ENCODE measurements at places on chromosomes 12 and 14.

- DNase-seq, result no peak
These were observed 2.5 kb downstream of the COL2A1 start for GRCh38 chr12:48001505-48002413.

DNA sequence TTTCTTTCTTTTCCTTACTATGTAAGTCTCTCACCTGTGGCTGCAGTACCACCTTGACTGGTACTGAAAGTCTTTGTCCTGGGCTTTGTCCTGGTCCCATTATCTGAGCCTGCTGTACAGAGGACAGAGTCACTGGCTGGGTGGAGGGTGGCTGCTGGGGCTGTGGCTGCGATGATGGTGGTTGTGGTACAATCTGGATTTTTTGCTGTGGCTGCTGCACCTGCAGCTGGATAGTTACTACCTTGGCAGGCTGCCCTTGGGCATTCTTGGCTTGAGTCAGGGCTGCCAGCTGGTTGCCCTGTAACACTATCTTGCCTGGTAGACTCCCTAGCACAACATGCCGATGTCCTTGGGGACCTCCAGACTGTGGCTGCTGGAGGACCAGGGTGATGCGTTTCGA is 27.0 kb downstream of the CHD8 start:
- DNase-seq, result no peak

DNA sequence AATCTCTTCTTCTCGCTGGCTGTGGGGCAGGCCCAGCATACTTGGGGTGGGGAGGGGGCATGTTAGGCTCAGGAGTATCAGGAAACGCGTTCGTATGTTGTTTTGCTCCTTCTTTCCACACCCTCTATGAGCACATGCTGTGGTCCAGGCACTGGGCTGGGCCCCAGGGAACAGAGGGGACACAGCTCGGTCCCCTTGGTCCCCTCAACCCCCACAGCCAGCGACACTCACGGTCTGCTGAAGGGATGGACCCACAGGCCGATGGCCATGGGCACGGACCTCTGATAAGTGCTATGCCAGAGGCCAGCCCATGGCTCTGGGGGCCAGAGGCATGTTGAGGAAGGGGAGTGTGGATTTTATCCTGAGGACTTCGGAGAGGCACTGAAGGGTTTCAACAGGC is 6.2 kb downstream of the IFI27 start:
- DNase-seq, result no peak

DNA sequence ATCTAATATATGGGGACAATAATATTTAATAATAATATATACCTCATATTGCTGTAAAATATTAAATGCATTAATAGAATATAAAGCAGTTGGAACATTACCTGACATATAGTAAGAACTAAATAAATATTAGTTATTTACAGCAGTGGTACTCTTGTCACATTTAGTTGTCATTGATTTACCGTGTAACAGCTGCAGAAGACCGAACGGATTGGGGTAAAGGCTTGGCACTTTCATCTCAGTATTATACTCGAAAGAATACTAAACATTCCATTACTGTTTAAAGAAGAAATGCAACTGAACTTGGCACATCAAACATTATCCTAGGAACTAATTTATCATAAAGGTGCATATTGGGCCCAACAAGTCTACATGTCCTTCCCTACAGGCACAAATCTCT is 61.1 kb downstream of the ITPR2 start:
- DNase-seq, result no peak

DNA sequence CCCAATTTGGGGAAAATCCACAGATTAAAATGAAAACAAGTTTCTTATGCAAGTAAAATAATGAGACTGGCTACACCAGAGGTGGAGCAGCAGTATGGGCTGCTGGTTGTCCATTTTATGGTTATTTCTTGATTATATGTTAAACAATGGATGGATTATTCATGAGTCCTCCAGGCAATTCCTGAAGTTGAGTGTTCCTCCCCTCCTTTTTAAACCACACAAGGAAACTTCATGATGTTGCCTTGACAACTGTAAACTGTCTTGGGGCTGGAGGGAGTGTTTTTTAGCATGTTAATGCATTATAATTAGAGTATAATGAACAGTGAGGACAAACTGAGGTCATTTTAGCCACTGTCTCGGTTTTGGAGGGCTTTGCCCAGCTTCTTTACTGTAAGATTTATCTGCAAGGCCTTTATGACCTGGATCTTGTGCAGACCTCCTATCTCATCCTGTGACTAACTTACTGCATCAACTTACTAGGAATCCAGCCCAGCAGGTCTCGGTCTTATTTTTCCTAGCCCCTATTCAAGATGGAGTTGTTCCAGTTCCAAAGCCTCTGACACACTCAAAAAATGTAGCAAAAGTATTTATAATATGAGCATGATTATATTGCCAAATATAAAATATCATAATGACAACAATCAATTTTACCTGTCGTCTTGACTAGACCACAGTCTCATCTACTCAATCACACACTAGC is 534.0 kb downstream of the TMEM121 start:
- DNase-seq, result no peak

DNA sequence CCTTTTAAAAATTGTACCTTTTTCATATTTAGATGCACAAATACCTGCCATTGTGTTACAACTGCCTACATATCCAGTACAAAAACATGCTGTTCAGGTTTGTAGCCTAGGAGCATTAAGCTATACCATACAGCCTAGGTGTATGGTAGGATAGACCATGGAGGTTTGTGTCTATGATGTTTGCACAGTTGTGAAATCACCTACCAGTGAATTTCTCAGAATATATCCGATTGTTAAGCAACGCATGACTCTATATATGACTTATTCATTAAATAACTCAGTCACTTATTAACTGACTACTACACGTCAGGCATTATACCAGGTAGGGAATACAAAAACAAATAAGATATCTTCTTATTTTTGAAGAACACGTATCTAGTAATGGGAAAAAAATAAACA is 26.2 kb upstream of the ETNK1 start:
- no peak for DNase-seq

DNA sequence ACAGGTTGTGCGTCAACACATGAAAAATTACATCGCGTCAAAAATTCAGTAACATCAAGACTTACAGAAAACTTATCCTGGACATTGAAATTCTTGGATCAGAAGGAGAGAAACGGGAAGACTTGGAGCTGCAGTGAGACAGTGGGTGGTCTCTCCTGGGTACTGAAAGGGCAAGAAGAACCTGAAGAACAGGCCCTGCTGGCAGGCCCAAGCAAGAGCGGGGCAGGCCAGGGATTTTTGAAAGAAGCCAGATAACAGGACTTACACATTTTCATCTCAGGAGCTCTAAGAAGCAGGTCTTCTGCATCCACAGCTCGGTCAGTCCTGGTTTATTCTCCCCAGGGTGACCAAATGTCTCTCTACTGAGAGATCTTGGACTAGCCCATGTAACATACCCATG is 466.5 kb upstream of the SOX5 start:
- no peak for DNase-seq

GRCh38 chr14:75053396-75054291 is 2.4 kb upstream of the MLH3 start:
- DNase-seq, result no peak

- no peak for DNase-seq
These were observed 2.0 kb downstream of the PKP2 start for GRCh38 chr12:32894566-32894965.

DNA sequence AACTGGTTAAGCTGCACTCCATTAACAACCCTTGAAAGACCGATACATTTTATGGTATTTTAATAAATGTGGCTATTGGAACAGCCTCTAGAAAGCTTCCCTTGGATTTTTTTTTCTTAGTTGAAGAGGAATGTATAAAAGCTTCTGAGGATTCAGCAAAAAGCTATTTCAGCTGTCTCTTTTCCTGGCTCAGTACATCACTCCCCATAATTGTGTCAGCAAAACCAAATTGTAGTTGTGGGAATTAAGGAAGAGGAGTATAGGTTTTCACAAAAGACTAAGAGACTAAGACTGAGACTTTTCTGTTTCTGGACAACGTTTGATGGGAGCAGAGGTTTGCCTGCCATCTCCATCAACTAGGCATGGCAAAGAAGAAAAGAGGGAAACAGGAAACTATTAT is 106.5 kb downstream of the C12orf50 start:
- DNase-seq, result no peak

GRCh38 chr12:24088751-24089509 is 139.5 kb upstream of the SOX5 start:
- DNase-seq, result no peak

DNA sequence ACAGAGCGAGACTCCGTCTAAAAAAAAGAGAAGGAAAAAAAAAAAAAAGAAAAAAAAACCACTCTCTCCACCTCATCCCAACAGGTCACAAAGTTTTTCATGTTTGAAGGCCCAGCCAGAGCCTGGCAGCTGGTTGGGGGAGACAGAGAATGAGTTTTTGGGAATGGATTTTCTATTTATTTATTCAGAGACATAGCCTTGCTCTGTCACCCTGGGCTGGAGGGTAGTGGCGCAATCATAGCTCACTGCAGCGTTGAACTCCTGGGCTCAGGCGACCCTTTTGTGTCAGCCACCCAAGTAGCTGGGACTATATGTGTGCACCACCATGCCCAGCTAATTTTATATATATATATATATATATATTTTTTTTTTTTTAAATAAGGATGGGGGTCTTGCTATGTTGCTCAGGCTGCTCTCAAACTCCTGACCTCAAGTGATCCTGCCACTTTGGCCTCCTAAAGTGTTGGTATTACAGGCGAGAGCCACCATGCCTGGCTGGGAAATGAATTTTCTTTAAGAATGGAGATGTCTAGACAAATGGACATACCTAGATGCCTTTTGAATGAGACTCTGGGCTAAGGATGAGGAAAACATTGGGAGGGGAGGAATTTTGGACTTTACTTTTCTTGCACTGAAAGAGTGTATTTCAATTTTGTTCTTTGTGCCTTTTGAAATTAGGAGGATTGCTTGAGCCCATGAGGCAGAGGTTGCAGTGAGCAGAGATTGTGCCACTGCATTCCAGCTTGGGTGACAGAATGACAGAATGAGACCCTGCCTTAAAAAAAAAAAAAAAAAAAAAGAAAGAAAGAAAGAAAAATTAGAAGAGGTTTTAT is 16.9 kb upstream of the PPP1R1A start:
- no peak for DNase-seq

- DNase-seq, result no peak
These were observed 79.5 kb upstream of the C14orf180 start for GRCh38 chr14:104499784-104500760.

- DNase-seq, result no peak
These were observed 477.1 kb downstream of the SLC16A7 start for GRCh38 chr12:60072911-60073310.

DNA sequence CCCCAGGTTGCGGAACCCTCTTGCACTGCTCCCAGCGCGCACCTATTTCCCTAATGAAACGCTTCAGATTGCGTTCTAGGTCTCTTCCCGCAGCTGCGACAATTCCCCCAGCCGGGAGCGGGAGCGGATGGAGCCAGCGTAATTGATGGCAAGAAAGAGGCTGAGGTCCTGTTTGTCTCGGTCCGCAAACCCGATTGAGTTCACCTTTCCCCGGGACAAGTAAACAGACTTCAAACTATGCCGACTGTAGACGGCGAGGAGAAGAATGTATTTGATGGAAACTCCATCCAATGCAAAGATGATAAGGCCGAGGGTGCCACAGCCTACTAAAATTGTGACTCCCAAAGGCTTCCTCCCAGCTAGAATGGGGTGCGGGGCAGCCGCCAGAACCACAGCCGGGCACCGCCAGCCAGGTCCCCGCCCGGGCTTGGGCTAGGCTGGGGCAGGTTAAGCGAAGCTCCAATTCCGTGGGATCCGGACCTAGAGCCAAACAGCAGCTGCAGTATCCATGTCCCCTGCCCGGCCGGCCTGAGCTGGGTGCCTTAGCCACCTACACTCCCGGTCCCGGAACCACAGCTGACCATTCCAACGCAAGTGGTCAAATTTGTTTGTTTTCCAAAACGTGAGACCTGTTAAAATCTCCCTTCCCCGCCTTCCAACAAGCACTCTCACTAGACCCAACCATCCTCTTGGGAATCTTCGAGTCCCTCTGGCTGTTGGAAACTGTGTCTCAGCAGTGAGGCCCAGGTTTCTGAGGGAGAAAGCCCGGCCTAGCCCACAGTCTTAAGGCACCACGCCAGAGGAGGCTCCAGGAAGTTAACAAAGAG is 5.5 kb downstream of the NKX2-1 start:
- no peak for DNase-seq
